Activated CD8-positive, alpha-beta memory T cell treated with anti-CD3 and anti-CD28 coated beads for 48 hours (primary cell): ENCODE measurements at places on chromosomes 2 and 18.

- no peak for DNase-seq
These were observed 114.2 kb upstream of the NT5C1B start for GRCh38 chr2:18703555-18703954.

- no peak for DNase-seq
These were observed 6.1 kb upstream of the LBH start for GRCh38 chr2:30225131-30225762.

GRCh38 chr2:171741189-171741588 is 53.9 kb downstream of the DYNC1I2 start:
- DNase-seq, result no peak

DNA sequence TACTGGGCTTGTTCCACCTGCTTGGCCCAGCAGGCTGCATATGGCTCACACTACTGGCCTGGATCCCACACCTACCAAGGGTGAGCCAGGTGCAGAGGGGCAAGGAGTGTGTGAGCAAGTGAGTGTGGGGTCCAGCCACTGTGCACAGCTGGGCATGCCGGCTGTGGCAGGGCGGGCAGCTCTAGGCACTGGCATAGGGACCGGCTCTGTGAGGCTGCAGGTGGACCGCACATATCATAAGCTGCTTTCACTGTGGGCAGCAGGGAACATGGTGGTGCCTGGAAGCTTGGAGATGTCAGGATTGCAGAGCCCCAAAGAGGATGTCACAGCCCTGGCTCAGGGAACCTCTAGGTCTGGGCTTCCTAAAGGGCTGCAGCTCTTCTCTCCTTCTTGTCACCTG is 154.3 kb downstream of the THSD7B start:
- DNase-seq, result no peak

GRCh38 chr18:8734496-8734895 is 29.1 kb downstream of the MTCL1 start:
- DNase-seq, result no peak

- DNase-seq, result no peak
These were observed 96.5 kb downstream of the NDUFA10 start for GRCh38 chr2:239928391-239929350.

GRCh38 chr2:42949125-42949524 is 156.7 kb upstream of the HAAO start:
- DNase-seq, result no peak

- no peak for DNase-seq
These were observed 1.1 kb downstream of the DIPK1C start for GRCh38 chr18:74456017-74456348.

- no peak for DNase-seq
These were observed 76.5 kb downstream of the MEX3C start for GRCh38 chr18:51120809-51121596.

GRCh38 chr18:12929477-12930083 is 18.2 kb upstream of the SEH1L start:
- DNase-seq, result no peak

DNA sequence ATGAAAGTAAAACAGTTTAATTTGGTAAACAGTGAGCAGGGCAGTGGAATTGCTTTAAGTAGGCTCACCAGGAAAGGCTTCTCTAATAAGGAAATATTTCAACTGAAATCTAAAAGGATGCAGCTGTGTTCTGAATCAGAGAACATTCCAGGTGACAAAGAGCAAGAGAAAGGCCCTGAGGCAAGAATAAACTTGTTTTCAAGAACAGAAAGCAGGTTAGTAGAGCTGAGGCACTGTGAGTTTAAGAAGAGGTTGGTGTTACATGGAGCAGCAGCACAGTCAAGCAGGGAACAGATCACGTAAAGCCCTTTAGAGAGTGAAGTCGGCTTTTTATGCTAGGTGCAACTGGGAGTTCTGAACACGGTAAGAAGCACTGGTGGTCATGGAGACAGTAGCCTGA is 57.0 kb upstream of the SCN1A start:
- no peak for DNase-seq

DNA sequence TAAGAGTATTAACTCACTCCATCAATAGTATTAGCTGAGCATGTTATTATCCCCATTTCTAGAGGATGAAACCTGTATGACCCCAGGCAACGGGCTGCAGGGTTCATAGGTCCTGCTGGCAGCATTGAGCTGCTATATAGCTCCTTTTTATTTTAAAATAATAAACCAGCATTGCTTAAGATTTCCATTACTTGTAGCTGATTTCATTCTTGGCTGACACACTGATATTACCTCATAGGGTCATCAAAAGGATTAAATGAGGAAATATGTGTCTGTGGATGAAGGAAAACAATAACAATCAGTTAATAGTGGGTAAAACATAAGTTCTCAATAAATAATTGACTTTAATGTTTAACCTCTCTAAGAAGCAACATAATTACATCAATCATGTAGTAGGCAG is 48.3 kb upstream of the NRP2 start:
- DNase-seq, result no peak

DNA sequence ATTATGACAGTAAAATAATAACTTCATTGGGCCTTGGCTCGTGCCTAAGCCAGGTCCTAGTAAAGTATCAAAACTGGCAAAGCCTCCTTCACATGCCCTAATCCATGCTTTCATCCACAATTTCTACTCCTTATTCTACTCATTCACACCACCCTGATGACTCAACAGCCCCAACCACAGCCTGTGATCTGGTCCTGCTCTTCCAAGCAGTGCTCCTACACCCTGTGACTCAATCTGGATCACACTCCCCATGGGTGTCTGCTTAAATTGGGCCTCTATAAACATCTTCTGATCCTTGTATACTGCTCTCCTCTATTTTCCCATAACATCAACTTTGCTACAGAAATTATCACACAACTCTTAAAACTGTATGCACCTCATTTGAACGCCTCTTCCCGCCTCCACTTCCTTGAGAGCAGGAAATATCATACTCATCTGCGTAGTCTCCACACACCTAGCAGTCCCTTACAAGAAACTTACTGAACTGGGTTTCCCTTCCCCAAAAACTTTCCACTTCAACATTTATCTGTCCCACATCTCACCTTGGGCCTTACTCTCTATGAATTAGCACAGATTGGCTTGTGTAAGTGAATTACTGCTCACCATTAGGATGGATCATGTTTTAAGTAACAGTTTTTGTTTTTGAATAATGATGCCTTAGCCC is 15.9 kb downstream of the GTF3C3 start:
- no peak for DNase-seq

- no peak for DNase-seq
These were observed 31.0 kb downstream of the ACVR1 start for GRCh38 chr2:157845081-157845480.

DNA sequence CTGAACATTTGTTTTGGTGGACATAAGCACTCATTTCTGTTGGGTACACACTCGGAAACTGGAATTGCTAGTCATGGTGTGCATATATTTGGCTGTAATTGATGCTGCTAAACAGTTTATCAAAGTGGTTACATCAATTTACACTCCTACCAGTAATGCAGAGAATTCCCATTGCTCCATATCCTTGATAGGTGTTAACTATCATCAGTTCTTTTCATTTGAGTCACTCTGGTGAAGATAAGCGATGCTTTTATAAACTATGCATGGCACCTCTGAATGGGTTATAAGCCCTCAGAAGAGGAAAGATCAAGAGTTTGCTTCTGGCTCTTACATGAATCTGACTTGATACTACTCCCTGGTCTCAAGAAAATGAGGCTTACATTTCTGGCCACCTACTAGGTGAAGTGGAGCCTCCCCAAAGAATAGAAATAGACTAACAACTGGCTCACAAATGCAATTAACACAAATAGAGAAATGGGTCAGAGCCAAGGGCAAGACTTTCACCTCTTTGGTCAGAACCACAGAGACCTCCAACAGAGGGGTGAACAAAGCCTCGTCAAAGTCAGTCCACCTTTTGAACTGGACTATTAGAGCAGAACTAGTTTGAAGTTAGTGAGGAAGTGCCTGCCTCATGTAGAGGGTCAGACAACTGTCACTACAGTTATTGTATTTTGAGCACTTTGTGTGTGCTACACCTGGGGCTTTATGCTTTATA is 15.0 kb upstream of the STK17B start:
- DNase-seq, result no peak

DNA sequence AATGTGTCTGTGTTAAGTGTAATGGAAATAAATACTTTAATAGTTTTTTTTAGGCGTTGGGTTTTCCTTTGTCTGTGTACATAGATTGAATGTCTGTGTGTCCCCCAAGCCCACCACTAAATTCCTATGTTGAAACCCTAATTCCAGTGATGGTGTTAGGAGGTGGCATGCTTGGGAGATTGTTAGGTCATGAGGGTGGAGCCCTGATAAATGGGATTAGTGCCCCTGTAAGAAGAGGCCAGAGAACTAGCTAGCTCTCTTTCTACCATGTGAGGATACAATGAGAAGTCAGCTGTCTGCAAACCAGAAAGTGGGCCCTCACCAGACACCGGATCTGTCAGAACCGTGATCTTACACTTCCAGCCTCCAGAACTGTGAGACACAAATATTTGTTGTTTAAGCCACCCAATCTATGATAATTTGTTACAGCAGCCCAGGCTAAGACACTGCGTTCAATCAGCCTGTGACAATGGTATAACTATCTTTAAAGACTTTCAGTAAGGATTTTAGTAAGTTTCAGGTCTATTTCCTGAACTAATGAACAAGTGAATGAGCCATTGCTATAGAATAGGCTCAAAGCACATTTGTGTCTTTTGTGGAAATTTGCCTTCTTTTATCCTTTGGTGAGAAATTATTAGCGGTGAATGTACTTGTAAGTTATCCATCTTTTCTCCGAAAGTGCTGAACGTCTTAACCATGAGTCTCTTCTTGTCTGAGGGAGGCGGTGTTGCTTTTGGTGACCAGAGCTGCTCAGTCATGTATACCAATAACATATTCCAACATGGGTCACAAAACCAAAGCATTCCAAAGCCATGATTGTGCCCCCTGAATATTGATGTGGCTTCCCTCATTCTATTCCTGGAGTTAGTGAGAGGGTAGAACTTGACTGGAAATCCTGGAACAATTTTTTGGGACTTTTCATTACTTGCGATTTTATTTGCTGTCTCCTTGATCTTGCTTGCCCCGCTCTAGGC is 29.6 kb upstream of the IL1R1 start:
- DNase-seq, result no peak

DNA sequence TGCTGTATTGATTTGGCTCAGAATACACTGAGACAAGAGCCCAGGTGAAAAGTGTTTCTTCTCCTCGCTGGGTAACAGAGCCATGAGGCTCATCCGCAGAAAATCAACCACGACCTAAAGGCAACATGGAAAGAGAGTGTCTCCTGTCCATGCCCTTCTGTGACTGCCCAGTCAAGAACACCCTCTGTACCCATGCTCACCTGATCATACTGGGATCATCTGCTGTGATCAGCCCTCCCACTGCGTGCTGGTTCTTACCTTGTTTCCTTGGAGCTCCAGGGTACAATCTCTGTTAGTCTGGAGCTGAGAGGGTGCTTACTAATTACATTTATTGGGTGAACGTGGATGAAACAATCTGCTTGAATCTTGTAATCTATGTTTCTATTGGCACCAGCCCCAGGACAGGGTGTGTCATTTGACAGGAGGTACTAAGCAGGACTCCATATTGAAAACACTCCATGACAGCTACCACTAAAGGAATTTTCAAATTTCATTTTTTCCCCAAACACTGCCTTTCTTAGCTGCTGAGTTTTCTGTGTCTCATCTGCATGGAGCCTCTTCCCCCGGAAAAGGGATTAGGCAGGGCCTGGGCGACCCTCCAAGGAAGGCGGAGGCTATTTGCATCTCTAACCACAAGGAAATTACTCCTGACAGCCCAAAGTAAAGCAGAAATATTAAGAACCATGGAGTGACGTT is 39.7 kb upstream of the GRP start:
- DNase-seq, result no peak

- DNase-seq, result no peak
These were observed 9.7 kb downstream of the CAB39 start for GRCh38 chr2:230722207-230722885.

GRCh38 chr18:48446582-48447225 is 37.5 kb upstream of the ZBTB7C start:
- DNase-seq, result peak; percentile 31

- DNase-seq, result no peak
These were observed 462.5 kb upstream of the FSHR start for GRCh38 chr2:49616800-49617199.

GRCh38 chr2:225465827-225466226 is 66.3 kb downstream of the NYAP2 start:
- DNase-seq, result no peak

DNA sequence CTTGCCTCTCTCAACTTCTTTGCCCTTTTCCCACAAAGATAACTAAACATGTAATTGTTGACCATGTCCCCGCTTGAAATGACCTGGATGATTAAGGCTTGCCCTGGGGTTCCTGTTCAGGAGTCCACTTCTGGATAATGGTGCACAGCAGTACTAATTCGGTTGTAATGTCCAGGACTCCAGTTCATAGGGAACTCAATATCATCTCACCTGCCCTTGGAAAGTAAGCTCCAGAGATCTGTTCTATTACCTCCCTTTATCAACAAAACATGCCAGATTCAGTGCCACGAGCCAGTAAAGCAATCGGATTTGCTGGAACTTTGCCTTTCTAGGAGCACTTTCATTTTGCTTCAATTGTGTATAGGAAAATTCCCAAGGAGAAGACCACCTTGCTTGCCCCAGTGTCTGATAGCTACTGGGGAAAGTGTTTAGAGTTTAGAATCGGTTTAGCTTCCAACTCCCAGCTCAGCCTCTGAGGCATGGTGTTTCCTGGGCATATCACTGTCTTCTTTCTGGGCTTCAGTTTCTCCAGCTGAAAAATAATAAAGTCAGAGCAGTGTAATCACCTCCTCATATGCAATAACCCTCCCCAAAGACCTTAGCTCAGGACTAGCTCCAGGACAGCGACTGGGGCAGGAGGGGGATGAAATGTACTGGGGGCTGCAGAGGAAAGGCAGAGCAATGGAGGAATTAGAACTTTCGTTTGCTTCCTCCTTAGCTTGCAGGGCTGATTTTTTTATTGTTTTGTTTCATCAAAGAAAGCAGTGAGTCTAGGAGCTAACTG is 162.6 kb upstream of the CYRIA start:
- DNase-seq, result no peak

DNA sequence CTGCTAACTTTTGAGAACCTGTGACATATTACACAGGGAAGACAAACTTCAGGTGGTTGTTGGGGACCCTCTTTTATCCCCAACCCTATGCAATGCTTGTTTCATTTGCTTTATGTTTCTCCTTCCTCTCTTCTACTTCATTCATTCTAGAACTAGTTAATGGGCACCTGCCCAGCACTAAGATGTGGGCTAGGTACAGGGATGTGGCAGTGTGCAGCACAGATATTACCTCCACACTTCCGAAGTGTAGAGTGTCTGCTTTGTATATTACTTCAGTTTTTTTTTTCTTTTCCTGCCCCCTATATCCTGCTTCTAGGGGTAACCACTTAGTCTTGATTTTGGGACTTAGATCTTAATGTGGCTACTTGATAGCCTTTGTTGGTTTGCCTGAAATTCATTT is 35.1 kb downstream of the CD28 start:
- DNase-seq, result no peak

DNA sequence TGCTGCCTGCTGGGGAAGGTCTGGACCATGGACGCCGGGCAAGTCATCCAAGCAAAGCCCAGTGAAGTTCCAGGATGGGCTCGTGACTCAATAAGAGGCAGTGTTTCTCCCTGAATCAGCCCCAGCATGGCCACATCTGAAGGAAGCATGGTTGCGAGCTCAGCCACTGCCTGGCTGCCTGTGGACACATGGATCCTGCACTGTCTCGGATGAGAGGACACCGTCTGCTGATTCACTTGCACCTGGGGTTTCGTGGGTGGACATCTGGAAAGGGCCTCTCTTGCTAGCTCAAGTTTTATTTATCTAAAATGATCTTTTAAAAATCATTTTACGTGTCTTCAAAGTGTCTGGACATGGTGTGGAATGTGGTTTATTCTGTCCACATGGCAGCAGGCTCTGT is 224.8 kb upstream of the FN1 start:
- DNase-seq, result no peak

- DNase-seq, result no peak
These were observed 21.7 kb upstream of the NRP2 start for GRCh38 chr2:205660521-205661124.
